ENCODE measurements at places on chromosomes 1 and 21.

GRCh38 chr1:228723287-228723686, 12.0 kb upstream of the RHOU start:
- DNase-seq = no peak

DNA sequence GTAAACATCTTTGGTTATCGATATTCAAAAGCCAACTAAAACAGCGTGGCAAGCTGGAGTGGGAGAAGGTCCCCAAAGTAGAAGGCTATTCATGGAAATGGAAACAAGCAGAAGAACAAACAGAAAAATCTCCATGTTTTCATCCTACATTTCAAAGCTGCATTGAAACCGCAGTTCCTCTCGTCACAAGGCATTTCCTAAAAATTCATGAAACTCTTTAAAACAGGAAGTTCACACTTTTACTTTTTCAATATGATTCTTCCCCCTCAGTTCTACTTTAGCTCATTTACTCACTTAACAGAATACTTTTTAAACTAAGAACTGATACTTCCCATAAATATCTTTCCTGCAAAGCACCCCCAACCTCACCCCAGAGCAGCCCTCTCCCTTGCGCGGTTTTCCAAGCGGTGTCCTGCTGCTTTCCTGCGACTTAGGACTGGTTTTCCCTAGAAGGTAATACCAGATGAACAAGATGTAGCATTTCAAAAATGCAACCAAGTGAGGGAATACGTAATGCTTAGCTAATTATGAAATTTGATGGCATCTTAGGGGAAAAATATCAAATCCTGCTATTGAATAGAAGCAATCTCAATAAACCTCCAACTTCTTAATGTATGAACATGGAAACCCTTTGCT, 228.3 kb upstream of the PKN2 start:
- DNase-seq = no peak

DNA sequence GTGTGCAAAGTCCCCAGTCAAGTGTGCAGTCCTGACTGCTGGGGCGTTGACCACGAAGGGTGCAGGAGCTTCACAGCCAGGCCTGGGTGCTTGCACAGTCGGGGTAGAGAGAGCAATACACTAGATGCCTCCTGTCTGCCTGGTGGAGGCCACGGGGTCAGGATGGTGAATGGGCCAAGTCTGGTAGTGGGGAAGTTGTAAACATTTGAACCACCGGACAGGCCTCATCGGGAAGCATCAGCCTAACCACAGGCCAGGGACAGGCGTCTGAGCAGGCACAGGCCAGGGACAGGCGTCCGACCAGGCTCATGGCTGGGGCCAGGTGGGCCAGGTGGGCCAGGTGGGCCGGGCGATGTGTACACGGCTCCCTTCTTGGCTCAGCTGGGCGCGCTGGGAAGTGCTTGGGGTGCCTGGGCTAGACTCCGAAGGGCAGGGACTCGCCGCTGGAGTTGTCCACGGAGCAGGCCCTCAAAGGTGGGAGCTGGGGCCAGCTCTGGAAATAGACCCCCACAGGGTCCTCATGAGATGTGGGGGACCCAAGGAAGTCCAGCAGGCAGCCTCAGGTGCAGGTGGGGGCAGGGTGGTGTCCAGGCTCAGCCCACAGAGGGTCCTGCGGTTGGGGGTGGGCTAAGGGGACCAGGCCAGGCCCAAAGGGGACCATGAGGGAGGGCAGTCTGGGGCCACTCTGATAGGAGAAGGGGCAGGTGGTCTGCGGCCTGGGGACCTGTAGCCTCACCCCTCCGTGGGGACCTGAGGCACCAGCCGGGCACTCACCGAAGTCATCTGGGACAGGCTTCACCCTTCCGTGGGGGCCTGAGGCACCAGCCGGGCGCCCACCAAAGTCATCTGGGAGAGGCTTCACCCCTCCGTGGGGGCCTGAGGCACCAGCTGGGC, 15.0 kb downstream of the COL6A1 start:
- no peak for DNase-seq

GRCh38 chr1:27506703-27507102, 16.7 kb upstream of the WASF2 start:
- no peak for DNase-seq

DNA sequence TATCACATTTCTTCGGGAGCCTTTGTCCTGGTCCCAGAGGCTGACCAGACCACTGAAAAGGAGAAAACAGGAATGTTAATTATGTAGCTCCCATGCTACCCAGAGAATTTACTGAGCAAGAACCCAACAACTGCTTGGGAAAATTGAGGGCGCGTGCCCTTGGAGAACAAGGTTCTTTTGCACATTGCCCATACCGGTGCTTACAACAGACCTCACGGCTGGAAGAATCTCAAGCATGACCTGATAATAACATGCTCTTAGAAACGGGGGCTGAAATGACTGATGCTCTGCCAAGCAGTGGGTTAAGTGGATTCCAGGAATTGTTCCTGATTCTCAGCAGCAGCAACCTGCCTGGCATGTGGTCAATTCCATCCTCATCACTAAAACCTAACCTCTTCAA, 49.3 kb upstream of the AJAP1 start:
- no peak for DNase-seq

GRCh38 chr1:26705788-26706311, 10.0 kb downstream of the ARID1A start:
- no peak for DNase-seq
